HepG2 (cell line): ENCODE measurements at places on chromosomes 5 and 9. TPM values are rescaled to one million over a fixed set of nuclear protein-coding genes. Genes with fewer than 3 reads are reported as not detected.

DNA sequence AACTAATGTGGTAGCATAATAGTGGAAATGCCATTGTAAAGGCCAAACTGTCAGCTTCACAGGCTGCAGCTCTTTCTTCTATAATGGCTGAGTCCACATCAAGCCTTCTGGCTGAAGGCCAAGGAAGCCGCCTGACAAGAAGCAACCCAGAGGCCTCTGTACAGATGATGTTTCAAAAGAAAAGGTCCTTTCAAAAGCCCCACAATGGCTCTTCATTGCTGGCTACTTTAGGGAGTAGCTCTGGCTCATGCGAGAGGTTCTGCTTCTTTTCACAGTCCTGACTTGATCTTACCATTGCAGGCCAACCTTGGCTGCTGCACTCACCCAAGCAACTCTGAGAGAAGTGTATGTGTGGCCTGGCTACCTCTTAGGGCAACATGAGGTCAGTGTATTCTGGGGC is 54.5 kb upstream of the EQTN start:
- DNase-seq = no peak

GRCh38 chr5:124402144-124402581 is 344.3 kb downstream of the ZNF608 start:
- DNase-seq = no peak

DNA sequence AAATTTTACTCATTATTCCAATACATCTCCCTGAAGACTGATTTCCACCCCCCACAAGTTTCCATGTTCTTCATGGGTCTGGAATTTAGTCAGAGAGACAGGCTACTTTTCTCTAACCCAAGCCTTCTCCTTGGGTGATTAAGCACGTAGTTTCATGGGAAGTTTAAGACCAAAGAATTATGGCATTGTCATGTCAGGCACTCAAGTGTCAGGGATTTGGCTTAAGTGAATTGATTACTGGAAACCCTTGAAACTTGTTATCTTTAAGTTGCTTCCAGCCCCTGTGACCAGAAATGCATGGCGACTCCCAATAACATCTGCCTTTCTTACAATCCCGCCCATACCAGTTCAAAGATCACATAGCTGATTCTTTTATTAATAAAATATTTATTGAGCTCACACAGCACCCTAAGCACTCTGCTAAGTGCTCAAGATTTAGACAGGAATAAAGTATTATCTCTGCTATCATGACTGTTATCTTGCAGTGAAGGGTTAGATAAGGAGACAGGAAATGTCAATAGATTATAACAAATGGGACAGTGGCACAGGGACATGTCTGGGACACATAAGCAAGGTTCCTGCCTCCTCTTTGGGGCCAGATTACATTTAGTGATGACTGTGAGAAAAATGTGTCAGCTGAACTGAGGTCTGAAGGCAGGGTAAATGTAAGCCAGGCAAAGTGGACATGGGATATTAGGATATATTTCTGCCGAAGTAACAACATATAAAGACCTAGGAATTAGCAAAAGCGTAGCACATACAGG is 241.2 kb upstream of the TNC start:
- no peak for DNase-seq

GRCh38 chr9:104263942-104264341 is 169.8 kb downstream of the SMC2 start:
- DNase-seq = no peak

The SPATA31A3 gene
- not detected in 2 replicates for total RNA-seq

The TPPP gene
- total RNA-seq = 0.04 TPM in 1 of 2 replicates, not detected in the other
